ENCODE measurements at places on chromosomes 5 and 9.

GRCh38 chr9:132001567-132001966 lies 78.1 kb downstream of the MED27 start:
- no peak for DNase-seq

GRCh38 chr5:160233215-160233614 lies 3.9 kb downstream of the FABP6 start:
- DNase-seq: no peak

- no peak for DNase-seq
These were observed 18.2 kb downstream of the NR2F1 start for GRCh38 chr5:93601071-93601801.

DNA sequence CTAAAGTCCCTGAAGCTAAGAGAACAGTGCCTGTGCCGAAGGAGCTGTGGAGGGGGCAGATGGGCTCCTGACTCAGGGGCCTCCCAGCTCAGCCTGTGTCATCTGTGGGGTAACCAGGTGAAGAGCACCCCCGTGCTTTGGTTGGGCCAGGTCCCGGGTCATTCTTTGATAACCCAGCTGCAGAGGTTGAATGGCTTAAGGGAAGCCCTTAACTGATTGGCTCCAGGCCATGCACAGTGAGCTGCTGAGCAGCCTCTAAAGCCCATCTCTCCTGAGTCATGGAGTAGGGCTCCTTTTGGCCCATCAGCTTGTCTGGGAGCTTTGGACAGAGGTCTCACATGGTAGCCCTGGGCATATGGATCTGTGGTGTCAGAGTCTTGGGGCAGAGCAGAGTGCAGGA lies 28.7 kb downstream of the COL27A1 start:
- no peak for DNase-seq

- no peak for DNase-seq
These were observed 1.9 kb upstream of the NPR2 start for GRCh38 chr9:35789541-35789940.

- DNase-seq: no peak
These were observed 356.1 kb downstream of the SPOCK1 start for GRCh38 chr5:137142764-137143605.

DNA sequence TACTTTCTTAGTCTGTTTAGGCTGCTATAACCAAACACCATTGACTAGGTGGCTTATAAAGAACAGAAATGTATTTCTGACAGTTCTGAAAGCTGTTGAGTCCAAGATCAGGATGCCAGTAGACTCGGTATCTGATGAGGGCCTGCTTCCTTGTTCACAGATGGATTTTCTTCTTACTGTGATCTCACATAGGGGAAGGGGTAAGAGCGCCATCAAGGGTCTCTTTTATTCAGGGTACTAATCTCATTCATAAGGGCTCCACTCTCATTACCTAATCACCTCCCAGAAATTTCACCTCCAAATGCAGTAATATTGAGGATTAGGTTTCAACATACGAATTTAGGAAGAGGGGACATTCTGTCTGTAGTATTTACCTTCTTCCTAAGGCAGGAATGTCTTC lies 384.0 kb upstream of the DMAC1 start:
- DNase-seq: no peak

- DNase-seq: no peak
These were observed 5.2 kb upstream of the FCN2 start for GRCh38 chr9:134875371-134875770.

GRCh38 chr5:132464156-132464939 lies 26.2 kb downstream of the IRF1 start:
- DNase-seq: no peak

GRCh38 chr9:116020146-116020545 lies 133.4 kb upstream of the PAPPA start:
- DNase-seq: no peak

GRCh38 chr5:164532235-164532900 lies 1026.9 kb downstream of the MAT2B start:
- DNase-seq: no peak

DNA sequence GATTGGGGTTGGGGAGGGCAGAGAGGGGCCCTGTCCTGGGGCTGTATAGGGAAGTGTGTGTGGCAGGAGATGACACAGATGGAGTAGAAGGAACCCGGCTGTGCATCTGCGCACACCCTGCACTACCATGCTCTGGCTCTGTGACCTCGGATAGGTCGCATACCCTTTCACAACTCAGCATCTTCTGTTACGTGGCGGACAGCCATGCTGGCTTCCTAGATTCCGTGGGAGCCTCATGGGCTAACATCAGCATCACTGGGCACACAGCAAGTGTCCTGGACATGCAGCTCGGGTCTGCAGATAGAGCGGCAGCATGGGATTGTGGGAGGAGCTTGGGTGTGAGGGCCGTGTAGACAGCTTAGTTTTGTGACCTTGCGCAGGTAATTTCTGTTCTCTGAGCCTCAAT lies 9.2 kb downstream of the ARPC5L start:
- DNase-seq: no peak

DNA sequence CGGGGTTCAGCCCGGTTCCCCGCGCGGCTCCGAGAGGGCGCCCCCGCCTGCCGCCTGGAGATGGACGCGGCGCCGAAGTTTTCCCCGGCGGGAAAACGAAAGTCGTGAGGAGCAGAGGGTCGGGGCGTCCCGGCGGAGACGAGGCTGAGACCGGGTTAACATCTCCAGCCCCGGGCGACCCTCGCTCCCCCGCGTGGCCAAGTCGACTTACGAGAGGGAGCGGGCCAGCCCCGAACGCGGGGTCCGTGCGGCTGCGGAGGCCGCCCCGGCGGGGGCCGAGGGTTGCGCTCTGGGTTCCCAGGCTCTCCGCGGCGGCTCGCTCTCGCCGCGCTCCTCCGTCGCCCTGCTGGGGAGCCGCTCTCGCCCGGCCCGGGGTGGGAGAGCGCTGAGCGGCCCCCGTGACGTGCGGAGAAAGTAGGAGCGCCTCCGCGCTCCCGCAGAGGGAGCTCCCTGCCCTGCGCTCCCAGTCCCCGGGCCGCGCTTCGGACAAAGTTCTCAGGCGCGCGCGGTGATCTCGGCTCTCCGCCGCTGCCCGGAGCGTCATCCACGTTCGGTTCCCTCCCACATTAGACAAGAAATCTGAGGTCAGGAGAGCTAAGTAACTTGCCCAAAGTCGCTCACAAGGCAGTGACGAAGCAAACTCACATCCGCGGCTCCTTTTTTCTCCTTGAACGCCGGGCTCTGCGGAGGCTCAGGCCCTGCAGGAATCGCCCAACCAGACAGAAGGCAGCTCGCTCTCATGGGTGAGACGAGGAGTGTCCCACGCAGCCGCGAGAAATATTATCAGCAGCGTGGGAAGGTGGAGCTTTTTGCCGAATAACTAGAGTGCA lies 1.2 kb upstream of the GCNT4 start:
- DNase-seq: peak; percentile 51

- DNase-seq: no peak
These were observed 273.9 kb downstream of the ARHGEF28 start for GRCh38 chr5:73899916-73900315.

DNA sequence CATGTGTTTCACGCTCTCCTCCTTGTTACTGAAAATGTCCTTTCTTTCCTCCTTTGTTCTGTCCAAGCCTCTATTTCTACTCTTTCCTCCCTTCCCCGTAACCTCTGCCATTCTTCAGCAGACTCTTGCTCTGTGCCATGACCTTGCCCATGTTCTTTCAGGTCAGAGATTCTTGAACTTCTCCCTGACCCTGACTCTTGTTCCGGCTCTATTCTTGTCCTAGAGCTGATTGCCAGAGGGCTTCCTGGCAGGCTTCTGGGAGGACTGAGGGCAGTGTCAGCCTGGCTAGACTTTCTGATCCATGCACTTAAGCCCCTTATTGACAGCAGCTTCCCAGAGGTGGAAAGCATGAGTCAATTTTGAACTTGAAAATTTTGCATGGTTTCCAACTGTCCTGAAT lies 174.2 kb downstream of the TMEM161B start:
- DNase-seq: no peak

DNA sequence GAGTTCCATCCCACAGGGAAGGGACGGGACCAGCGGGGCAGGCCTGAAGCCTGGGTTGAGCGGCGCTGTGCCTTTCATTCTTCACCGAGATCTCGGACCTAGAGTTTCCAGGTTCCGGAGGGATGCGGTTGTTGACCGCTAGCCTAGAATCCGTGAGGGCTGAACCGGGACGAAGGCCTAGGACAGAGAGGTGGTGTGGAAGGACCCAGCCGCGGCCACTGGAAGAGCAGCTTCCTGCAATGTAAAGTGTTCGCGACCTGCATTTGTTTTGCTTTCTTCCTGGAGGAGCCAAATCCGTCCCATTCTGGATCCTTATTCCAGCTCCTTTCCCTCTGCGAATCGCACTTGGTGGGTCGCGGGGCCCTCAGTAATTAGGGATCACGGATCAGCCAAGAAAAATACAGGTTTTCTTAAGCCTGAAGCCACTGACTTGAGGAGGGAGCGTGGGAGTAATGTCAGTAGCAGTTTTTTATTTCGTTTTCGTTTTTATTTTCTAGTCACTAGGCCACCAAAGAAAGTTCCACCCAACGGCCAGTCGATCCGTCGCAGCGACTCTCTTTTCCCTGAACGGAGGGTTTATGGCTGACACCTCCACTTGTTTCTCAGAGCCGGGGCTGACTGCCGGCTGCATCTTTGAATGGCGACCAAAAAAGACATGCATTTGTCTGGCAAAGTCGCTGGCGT lies 48.6 kb downstream of the ANXA2R start:
- DNase-seq: peak; percentile 53

- no peak for DNase-seq
These were observed 211.2 kb downstream of the SAXO1 start for GRCh38 chr9:18821788-18822187.

- DNase-seq: peak; percentile 37
These were observed 3.2 kb downstream of the RAB24 start for GRCh38 chr5:177300236-177300880.

GRCh38 chr5:12193536-12193935 lies 289.3 kb upstream of the CTNND2 start:
- DNase-seq: no peak

- DNase-seq: no peak
These were observed 232.5 kb upstream of the MSX2 start for GRCh38 chr5:174491761-174492350.

- DNase-seq: no peak
These were observed 52.0 kb upstream of the KLF4 start for GRCh38 chr9:107541523-107541922.
